Cortex of kidney (tissue), 1 donor: ENCODE measurements at places on chromosomes 11 and 22.

DNA sequence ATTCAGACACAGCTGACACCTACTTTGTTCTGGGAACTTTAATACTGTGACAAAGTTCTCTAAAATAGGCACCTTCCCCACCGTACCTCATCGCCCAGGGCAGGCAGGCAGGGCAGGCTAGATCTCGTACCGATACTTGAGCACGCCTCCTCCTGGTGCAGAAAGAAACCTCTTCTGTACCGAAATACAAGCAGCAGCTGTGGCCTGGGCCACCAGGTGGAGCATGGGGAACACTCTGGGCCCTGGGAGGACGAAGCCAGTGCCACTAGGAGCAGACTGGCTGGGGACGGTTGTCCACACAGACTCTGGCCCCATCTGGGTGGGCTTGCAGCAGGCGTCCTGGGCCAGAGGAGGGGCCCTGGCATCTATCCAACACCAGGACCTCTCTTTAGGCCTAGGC is 12.8 kb downstream of the PMM1 start:
- no peak for DNase-seq

DNA sequence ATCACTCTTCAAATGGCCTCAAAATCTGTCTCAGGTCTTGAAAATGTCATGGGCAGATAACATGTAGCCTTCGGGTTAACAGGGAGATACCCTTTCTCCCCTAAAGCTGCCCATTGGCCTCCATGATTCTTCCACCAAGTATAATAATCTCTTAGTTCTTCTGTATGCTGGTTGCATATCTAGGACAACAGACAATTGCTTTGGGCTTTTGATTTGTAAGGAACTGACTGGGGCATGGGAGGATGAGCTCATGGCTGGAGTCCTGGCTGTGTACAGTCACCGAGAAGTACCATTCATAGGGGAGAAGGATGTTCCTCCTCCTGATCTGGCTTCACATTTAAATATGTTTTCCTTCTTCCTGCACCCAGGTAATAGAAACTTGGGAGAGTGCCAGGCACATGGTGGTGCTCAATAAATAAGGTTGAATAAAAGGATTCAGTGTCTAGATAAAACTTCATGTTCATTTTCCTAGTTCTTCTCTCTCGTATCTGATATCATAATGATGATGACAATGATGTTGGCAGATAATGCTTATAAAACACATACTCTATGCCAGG is 2.8 kb upstream of the AMPD3 start:
- DNase-seq: no peak

DNA sequence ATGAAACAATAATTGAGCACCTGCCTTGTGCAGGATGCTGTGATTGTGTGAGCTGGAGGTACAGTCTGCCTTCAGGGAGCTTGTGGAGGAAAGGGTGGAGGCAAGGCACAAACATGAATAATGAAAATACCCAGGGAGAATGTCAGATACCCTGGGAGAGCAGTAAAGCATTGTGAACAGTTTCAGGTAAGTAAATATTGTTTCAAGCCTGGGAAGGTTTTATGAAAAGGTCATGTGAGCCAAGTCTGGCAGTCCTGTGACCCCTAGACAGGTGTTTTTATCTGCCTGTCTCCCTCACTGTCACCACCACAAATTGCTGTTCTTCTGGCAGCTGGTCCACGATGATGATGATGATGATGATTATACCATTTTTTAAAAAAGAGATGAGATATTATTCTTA is 32.0 kb downstream of the SPECC1L start:
- DNase-seq: no peak

- no peak for DNase-seq
Measured at GRCh38 chr11:131300439-131300717, 70.0 kb upstream of the NTM start.

DNA sequence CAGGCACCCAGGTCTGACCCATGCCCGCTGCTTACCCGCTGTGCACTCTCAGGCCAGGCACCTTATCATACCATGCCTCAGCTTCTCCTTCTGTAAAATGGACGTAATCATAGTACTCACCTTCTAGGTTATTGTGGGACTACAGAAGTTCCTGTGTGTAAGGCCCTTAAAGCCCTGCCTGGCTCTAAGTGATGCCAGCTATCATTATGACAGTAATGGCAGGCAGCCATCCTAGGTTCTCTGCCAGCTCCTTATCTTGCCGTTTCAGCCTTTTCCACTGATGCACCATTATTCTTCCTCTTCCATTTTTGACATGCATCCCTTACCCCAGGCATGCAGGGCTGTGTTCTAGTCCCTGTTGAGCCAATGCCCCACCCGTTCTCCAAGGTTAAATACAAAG is 57.9 kb downstream of the DBX1 start:
- DNase-seq: no peak

DNA sequence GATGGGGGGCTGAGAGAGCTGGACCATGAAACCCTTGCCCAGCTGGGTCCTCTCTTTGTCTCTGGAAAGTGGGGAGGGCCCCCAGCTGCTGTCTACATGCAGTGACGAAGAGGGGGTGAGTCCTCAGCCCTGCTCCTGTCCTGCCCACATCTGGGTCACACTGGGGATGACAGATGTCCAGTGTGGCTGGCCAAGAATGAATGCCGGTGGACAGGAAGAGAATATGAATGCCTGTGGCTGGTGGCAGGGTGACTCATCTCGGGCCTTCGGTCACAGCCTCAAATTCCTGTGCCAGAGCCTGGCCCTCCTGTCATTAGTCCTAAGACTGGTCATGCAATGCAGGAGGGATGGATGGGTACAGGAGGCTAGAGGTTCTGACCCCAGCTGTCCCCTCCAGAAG is 2.2 kb upstream of the PNPLA3 start:
- no peak for DNase-seq

DNA sequence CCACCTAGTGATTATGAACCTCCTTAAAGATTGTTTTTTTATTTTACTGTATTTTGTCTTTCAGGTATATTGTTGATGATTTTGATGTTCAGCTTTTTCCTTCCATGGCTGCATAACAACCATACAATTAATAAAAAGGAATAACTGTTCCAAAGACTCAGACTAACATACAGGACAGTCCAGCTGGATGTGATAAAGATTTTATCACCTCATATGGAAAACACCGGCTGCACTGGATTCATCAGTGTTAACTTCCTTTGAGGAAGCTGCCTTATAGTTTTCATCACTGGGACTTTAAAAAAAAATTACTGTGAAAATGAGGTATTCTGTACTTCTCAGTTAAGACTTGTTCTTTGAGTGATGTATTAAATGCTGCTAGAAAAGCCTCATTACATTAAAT is 19.5 kb downstream of the AQP11 start:
- no peak for DNase-seq

- DNase-seq: no peak
Measured at GRCh38 chr11:128302425-128303186, 284.8 kb downstream of the ETS1 start.

GRCh38 chr11:2581151-2581930 is 118.5 kb downstream of the KCNQ1OT1 start:
- no peak for DNase-seq

DNA sequence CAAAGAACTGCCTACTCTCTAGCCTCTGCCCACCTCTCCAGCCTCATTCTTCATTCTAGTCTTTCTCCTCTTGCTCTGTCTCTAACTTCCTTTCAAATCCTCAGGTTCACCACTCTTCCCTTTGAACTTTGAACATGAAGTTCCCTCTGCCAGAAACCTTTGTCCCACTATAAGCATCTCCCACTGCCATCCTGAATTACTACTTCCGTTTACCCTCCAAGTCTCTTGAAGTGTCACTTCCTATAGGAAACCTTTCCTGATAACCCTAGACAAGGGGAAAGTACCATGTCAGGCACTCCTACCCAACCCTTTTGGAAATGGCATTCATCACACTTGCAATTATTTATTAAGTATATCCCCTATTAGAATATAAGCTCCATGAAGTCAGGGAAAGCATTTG is 3.1 kb downstream of the RAB30 start:
- no peak for DNase-seq

- DNase-seq: no peak
Measured at GRCh38 chr11:10653261-10653660, 40.3 kb downstream of the IRAG1 start.

DNA sequence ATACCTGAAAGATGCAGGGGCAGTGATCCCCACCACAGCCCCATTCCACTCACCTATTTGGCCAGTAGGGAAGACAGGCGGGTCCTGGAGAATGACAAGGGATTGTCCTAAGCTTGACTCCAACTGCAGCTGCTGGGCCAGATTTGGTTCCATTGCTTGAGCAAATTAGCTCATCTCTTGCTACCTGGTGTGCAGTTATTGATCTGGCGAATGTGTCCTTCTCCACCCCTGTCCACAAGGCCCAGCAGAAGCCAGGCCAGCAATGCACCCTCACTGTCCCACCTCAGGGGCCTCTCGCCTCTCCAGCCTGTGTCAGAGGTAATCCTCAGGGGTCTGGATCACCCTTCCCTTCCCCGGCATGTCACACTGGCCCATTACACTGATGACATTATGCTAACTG is 23.3 kb downstream of the TSPAN32 start:
- DNase-seq: no peak
